Activated naive CD8-positive, alpha-beta T cell treated with anti-CD3 and anti-CD28 coated beads for 36 hours (primary cell): ENCODE measurements at places on chromosomes 5 and 9.

DNA sequence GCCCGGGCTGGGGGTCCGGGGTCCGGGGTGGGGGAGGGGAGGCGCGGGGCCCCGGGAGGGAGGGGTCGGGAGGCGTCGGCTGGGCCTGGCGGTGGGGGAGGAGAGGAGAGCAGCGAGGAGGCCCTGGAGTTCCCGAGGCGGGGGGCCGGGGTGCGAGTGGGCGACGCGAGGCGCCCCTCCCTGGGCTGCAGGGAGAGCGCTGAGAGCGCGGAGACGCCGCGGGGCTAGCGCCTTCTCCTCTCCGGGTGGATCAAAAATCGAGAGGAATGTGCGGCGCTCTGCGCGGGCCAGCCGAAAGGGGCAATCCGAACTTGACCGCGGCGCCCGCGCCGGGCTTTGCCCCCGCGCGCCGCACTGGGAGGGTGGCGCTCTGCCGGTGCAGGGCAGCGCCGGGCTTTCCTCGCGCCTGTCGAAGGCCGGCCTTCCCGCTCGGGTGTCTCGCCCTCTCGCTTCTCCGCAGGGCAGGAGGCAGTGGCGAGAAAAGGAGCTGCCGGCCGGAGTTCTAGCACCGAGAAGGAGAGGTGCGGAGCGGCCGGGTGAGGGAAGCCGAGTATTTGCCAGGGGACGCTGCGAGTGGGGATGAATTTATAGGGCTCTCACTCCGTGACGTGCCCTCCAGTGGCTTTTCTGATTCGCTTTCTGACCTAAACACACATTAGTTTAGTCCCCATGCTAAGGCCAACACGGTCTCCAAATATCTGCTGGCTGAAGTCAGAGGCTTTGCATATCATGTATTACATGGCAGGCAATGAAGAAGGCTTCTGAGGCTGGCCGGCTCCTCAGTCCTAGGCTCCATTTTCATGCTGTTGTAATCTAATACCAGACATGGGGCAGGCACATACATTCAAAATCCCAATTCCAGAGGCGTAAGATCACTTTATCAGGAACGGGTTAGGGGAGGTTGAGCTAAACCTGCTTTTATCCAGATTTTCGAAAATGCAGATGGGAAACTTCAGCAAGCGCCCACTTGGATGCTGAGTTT is 503 bp upstream of the GDNF start:
- DNase-seq: no peak

- no peak for DNase-seq
These were observed 98.9 kb upstream of the SPATA31D4 start for GRCh38 chr9:81829195-81829882.

GRCh38 chr9:93259490-93260262 is 75.7 kb downstream of the WNK2 start:
- DNase-seq: no peak

DNA sequence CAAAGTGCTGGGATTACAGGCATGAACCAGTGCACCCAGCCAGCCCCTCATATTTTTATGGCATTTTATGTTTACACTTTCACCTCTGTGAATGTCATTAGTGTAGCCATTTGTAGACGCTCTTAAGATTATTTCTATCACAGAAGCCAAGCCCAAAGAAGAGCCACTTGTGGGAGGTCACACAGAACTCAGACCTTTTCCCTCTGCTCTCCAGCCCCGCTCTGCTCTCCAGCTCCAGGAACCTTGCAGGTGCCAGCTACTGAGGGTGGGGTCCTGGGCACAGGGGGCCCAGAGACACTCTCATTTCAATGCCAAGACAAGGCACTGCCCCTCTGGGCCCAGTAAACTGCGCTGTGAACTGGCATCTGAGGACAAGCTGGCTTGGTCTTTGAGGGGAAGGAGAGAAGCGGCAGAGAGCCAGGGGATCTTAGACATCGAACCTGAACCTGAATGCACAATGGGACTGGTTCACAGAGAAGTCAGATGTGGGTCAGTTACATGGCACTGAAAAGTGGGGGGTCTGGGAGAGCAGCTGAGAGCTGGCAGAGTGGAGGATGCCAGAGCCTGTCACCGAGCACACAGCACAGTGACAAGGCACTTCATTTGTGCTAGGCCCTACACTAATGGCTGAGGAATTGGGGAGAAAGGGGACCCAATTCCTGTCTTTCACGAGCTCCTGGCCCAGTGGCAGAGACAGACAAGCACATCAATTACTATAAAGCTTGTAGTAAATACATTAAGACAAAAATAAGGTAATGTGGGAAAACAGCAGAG is 16.7 kb downstream of the ANXA6 start:
- no peak for DNase-seq

GRCh38 chr9:3480353-3480655 is 45.5 kb downstream of the RFX3 start:
- no peak for DNase-seq

- no peak for DNase-seq
These were observed 76.6 kb upstream of the XPA start for GRCh38 chr9:97773723-97774122.

DNA sequence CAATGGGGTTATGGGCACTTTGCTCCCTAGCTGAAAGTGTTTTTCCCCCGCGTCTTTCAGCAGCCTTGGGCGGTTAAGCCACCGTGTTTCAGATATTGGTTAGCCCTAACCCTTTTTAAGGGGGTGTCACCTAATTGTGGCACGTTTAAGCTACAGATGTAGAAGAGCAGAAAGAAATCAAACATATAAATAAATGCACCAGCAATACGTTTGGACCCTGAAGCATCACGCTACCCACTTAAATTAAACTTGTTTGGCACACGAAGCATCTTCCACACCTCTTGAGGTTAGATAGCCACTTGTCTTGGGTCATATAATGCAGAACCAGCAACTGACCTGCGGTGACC is 768 bp downstream of the YTHDC2 start:
- no peak for DNase-seq

- no peak for DNase-seq
These were observed 126.4 kb downstream of the SPOCK1 start for GRCh38 chr5:137372773-137373160.

DNA sequence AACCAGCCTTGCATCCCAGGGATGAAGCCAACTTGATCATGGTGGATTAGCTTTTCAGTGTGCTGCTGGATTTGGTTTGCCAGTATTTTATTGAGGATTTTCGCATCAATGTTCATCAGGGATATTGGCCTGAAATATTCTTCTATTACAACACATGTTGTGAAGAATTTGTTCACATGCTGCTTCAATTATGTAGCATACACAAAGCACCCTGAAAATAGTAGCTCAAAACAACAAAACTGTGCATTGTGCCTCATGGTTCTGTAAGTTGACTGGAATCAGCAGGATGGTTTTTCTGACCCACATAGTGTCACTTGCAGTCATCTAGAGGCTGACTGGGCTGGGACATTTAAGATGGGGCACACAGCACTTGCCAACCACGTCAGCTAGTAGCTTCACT is 193.9 kb downstream of the SYK start:
- DNase-seq: no peak

- no peak for DNase-seq
These were observed 112.7 kb upstream of the CLINT1 start for GRCh38 chr5:157971571-157972216.

GRCh38 chr9:114000671-114001409 is 77.3 kb downstream of the AMBP start:
- no peak for DNase-seq
